PC-9 (cell line): ENCODE measurements at places on chromosomes 12 and 14.

- peaks cover 61% of the 10 kb centered on the region for H3K4me1 ChIP-seq
- no peaks in the 10 kb centered on the region for H3K27me3 ChIP-seq
- H3K36me3 ChIP-seq, result no peaks in the 10 kb centered on the region
- peak; percentile 88 for DNase-seq
Observed at GRCh38 chr12:3311027-3311402, 180.0 kb upstream of the PRMT8 start.

DNA sequence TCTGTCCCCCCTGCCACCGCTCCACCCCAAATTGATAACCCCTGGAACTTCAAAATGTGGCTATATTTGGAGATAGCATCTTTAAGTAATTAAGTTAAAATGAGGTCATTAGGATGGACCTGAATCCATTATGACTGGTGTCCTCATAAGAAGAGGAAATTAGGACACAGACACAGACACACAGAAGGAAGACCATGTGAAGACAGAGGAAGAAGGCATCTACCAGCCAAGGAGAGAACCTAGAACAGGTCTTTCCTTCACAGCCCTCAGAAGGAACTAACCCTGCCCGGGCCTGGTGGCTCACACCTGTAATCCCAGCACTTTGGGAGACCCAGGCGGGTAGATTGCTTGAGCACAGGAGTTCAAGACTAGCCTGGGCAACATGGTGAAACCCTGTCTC is 3.6 kb upstream of the HRK start:
- no peaks in the 10 kb centered on the region for H3K27me3 ChIP-seq
- no peak overlapping the region for H3K4me3 ChIP-seq
- no peak overlapping the region for H3K27ac ChIP-seq

- no peak for DNase-seq
- no peaks in the 10 kb centered on the region for H3K4me1 ChIP-seq
- H3K27ac ChIP-seq, result no peak overlapping the region
- no peaks in the 10 kb centered on the region for H3K27me3 ChIP-seq
Observed at GRCh38 chr14:87745507-87746118, 247.4 kb downstream of the GALC start.

DNA sequence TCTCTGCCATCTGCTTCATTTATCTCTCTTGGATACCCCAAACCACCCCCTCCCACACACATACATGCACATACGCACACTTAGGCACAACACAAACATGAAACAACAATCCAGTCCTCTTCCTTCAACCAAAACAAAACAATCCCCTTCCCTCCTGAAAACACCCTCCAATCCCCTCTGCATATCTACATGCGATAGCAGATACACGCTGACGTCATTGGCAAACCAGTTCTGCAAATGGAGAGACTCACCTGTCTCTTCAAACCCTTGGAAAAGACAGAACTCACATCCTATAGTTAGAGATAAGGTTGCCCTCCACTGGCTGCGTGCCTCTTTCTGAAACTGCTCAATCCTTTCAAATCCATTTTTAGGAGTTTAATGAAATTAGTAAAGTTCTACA is 37.2 kb upstream of the RMST start:
- H3K27me3 ChIP-seq, result no peaks in the 10 kb centered on the region
- H3K27ac ChIP-seq, result no peak overlapping the region
- no peak overlapping the region for H3K4me3 ChIP-seq
- no peaks in the 10 kb centered on the region for H3K36me3 ChIP-seq
- DNase-seq, result no peak
- no peaks in the 10 kb centered on the region for H3K4me1 ChIP-seq

DNA sequence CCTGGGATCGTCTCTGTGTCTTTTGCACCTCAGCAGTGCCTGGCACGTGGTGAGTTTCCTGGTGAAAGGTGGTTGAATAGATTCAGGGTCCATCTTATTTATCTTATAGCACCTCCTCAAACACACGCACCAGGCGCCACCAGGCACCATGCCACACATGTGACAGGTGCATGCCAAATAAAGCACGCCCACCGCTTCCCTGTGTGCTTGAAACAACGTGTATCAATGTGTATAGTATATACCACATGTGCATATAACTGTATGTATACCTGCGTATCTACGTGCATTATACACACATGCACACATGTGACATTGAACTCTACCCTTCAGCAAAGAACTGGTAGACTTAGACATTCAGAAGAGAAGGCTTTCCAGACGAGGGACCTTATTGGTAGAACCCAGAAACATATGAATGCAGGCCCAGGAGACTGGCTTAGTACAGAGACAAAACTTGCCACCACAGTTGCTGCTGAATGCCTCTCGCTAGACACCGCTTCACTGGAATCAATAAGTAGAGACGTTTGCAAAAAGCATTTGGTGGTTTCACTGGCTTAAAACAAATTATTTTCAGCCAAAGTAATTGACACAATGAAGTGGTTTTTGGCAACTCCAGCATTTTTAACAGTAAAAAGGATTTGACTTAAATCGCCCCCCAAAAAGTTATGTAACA is 10.0 kb downstream of the EML1 start:
- no peaks in the 10 kb centered on the region for H3K4me1 ChIP-seq
- no peaks in the 10 kb centered on the region for H3K36me3 ChIP-seq
- H3K27me3 ChIP-seq, result no peaks in the 10 kb centered on the region
- no peak for DNase-seq
- no peak overlapping the region for H3K4me3 ChIP-seq
- H3K27ac ChIP-seq, result no peak overlapping the region

DNA sequence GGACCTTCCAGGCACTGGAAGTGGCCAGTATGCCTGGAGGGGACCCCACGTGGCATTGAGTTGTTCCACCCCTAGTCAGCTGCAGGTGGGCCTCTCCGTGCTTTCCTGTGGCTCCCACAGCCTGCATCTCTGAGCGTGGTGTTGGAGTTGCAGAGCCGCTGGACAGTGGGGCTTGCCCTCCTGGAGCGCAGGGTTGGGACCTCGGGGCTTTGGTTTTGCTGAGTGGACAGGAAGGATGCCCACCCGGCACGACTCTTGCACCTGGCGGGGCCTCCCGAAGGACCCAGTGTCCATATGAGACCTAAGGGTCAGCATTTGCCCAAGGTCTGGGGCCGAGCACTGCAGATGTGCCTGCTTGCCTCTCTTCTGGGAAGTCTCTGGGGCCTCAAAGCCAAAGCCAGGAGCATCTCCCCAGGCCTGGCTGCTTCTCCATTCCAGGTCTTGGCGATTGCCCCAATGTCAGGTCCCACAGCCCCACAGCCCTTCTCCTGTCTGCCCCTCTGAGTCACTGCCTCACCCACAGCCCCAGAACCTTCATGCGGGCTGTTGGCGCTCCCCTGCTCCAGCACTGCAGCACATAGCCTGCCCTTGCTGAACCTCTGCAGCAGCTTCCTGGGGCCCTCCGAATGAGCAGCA is 1.5 kb downstream of the PACS2 start:
- no peaks in the 10 kb centered on the region for H3K27me3 ChIP-seq
- H3K36me3 ChIP-seq, result no peaks in the 10 kb centered on the region
- H3K4me3 ChIP-seq, result peak overlapping the region; percentile 98
- DNase-seq, result peak; percentile 4
- H3K4me1 ChIP-seq, result peaks cover 14% of the 10 kb centered on the region
- H3K27ac ChIP-seq, result no peak overlapping the region

- H3K27ac ChIP-seq, result no peak overlapping the region
- H3K36me3 ChIP-seq, result no peaks in the 10 kb centered on the region
- no peaks in the 10 kb centered on the region for H3K4me1 ChIP-seq
- H3K4me3 ChIP-seq, result no peak overlapping the region
- no peak for DNase-seq
Observed at GRCh38 chr12:85325442-85325841, 45.4 kb downstream of the ALX1 start.

- no peaks in the 10 kb centered on the region for H3K36me3 ChIP-seq
- DNase-seq, result no peak
Observed at GRCh38 chr14:96192975-96193805, 11.4 kb upstream of the BDKRB2 start.

- H3K4me1 ChIP-seq, result peaks cover 42% of the 10 kb centered on the region
- no peak for DNase-seq
- H3K36me3 ChIP-seq, result no peaks in the 10 kb centered on the region
- H3K27ac ChIP-seq, result peak overlapping the region; percentile 59
- H3K4me3 ChIP-seq, result no peak overlapping the region
Observed at GRCh38 chr12:11509326-11509725, 114.0 kb upstream of the PRB2 start.

- no peaks in the 10 kb centered on the region for H3K27me3 ChIP-seq
- no peaks in the 10 kb centered on the region for H3K36me3 ChIP-seq
- DNase-seq, result no peak
- H3K27ac ChIP-seq, result no peak overlapping the region
Observed at GRCh38 chr12:16324772-16325171, 22.7 kb upstream of the MGST1 start.

DNA sequence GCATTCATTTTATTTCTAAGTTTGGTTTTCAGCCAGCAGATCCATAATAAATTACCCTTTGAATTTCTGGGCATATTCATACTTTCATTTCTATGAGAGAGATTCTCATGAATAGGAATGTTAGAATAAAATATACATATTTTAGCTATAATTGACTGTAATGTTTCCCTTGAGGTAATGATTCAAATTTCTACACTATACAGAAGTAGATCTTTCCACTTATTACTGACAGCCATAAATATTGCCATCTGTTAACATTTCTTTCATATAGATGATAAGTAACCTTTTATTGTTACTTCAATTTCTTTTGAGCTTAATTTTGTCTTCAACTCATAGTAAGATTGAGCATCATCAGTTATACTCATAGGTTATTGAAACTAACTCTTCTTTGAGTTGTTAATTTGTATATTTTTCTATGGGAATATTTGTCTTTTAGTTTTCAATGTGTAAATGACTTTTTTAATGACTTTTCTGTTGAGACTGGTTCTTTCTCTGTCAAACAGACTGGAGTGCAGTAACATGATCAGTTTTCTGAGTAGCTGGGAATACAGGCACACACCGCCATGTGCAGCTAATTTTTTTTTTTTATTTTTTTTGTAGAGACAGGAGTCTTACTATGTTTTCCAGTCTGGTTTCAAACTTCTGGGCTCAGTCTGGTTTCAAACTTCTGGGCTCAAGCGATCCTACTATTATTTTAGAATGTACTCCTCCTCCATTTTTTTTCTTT is 991.6 kb downstream of the SLC6A15 start:
- no peak overlapping the region for H3K4me3 ChIP-seq
- no peak for DNase-seq
- H3K36me3 ChIP-seq, result no peaks in the 10 kb centered on the region
- no peaks in the 10 kb centered on the region for H3K4me1 ChIP-seq
- no peaks in the 10 kb centered on the region for H3K27me3 ChIP-seq

GRCh38 chr14:28653521-28653920 is 113.1 kb upstream of the FOXG1 start:
- H3K36me3 ChIP-seq, result no peaks in the 10 kb centered on the region
- no peaks in the 10 kb centered on the region for H3K27me3 ChIP-seq
- H3K27ac ChIP-seq, result peak overlapping the region; percentile 61

DNA sequence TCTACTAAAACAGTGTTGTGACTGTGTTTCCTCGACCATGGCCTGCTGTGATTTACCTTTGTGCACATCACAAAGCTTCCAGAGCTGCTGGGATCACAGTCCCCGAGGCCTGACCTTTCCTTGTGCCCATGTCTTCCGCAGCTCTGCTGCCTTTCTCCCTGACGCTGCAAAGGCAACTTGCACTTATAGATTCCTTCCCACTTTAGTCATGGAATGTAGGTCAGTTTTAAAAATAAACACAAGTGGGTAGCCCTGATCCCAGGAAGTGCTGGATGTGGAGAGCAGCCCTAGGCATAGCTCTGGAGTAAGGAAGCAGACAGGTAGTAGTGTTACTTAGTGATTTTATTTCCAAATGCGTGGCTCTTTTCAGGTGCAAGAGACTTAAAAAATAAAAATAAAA is 825.7 kb downstream of the AACS start:
- H3K4me1 ChIP-seq, result no peaks in the 10 kb centered on the region
- no peak for DNase-seq
- no peak overlapping the region for H3K27ac ChIP-seq
- no peaks in the 10 kb centered on the region for H3K27me3 ChIP-seq

GRCh38 chr12:27682534-27682933 is 13.7 kb upstream of the REP15 start:
- H3K36me3 ChIP-seq, result 0 out of 2 replicates have a peak, but pooled peaks cover 8% of the 10 kb centered on the region
- no peak overlapping the region for H3K27ac ChIP-seq
- no peak overlapping the region for H3K4me3 ChIP-seq

GRCh38 chr12:50246873-50247612 is 36.3 kb downstream of the LIMA1 start:
- H3K36me3 ChIP-seq, result peaks cover 20% of the 10 kb centered on the region; the same call in 1 of the 2 replicates
- peak overlapping the region; percentile 97 for H3K27ac ChIP-seq
- DNase-seq, result peak; percentile 83
- H3K4me1 ChIP-seq, result peaks cover 96% of the 10 kb centered on the region
- H3K27me3 ChIP-seq, result no peaks in the 10 kb centered on the region

- no peak overlapping the region for H3K4me3 ChIP-seq
- no peak overlapping the region for H3K27ac ChIP-seq
- H3K36me3 ChIP-seq, result no peaks in the 10 kb centered on the region
- H3K4me1 ChIP-seq, result no peaks in the 10 kb centered on the region
Observed at GRCh38 chr14:103818870-103819269, 28.5 kb downstream of the PPP1R13B start.

- peaks cover 9% of the 10 kb centered on the region; the same call in 1 of the 2 replicates for H3K36me3 ChIP-seq
- no peak overlapping the region for H3K4me3 ChIP-seq
- no peak overlapping the region for H3K27ac ChIP-seq
- H3K4me1 ChIP-seq, result peaks cover 15% of the 10 kb centered on the region; the same call in 1 of the 2 replicates
Observed at GRCh38 chr12:109088818-109089217, 4.5 kb downstream of the ALKBH2 start.

GRCh38 chr12:7503686-7504415 is at the start of gene CD163:
Gene CD163, minus strand, starts transcription at chr12:7503777. Its CDS starts 87 bp downstream, at chr12:7503690.
- DNase-seq, result no peak
- no peak within 1 kb of the TSS for H3K4me3 ChIP-seq
- H3K36me3 ChIP-seq, result no peaks in the 10 kb centered on the region
- no peaks in the 10 kb centered on the region for H3K4me1 ChIP-seq
- no peaks in the 10 kb centered on the region for H3K27me3 ChIP-seq
- no peak within 1 kb of the TSS for H3K27ac ChIP-seq

GRCh38 chr12:30661210-30661609 is 34.5 kb downstream of the IPO8 start:
- H3K36me3 ChIP-seq, result peaks cover 25% of the 10 kb centered on the region; the same call in 1 of the 2 replicates
- DNase-seq, result no peak
- H3K27ac ChIP-seq, result no peak overlapping the region
- no peak overlapping the region for H3K4me3 ChIP-seq

- DNase-seq, result peak; percentile 11
- H3K27ac ChIP-seq, result no peak overlapping the region
- no peaks in the 10 kb centered on the region for H3K36me3 ChIP-seq
Observed at GRCh38 chr12:39723831-39724230, 104.2 kb upstream of the ABCD2 start.

GRCh38 chr12:50107416-50108268 is 3.8 kb downstream of the GPD1 start:
- H3K27ac ChIP-seq, result no peak overlapping the region
- peaks cover 32% of the 10 kb centered on the region for H3K4me1 ChIP-seq
- no peaks in the 10 kb centered on the region for H3K36me3 ChIP-seq
- no peaks in the 10 kb centered on the region for H3K27me3 ChIP-seq
- DNase-seq, result no peak
